Mesothelial cell of epicardium (in vitro differentiated cells): ENCODE measurements at places on chromosomes 1 and 21. TPM values are rescaled to one million over a fixed set of nuclear protein-coding genes. Genes with fewer than 3 reads are reported as not detected.

OR6N1 gene
- not detected in 3 replicates for total RNA-seq

B3GALT2 gene
- 5.4 to 5.8 TPM (median 5.7 TPM) in 3 replicates for total RNA-seq

LAPTM5 gene
- total RNA-seq: 0.11 TPM in 1 of 3 replicates, not detected in the others

RNF115 gene
- total RNA-seq: 13.9 to 15.3 TPM (median 15.0 TPM) in 3 replicates

BRINP2 gene
- total RNA-seq: 0.63 to 1.1 TPM (median 0.78 TPM) in 3 replicates

CAMK1G gene
- total RNA-seq: 3.8 to 5.2 TPM (median 4.5 TPM) in 3 replicates

DNA sequence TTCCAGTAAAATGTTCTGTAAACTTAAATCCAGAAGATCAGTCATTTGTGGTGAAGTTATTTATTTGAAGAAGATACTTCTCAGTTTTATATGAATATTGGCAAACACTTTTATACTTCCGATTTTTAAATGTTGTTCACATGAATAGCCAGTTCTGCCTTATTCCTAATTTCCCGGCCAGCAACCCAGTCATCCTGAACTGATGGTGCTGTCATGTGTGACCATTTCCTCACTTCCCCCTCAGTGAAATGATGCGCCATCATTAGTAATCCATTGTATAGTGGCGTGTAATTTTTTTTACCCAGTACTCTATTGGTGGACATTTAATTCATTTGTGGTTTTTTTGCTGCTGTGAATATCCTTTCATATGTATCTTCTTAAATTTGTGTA, 16.4 kb downstream of the GPSM2 start:
- DNase-seq: no peak

DNA sequence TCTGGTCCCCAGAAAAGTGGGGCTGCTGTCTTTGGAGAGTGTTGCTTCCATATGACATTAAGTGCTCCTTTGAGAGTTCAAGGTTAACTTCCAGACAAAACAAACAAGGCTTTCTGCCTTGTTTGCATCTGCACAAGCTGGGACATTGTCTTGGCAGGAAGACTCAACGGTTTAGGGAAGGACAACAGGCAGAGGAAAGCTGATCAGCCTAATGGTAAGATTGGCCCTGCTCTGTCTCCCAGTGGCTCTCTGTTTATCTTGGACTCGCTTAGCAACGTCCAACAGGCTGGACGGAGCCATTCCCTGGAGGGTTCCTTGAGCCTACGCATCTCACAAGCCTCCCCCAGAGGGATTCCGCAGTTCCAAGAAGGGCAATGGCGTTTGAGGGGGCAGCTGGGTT, 62.2 kb upstream of the SLC44A3 start:
- DNase-seq: no peak

DNA sequence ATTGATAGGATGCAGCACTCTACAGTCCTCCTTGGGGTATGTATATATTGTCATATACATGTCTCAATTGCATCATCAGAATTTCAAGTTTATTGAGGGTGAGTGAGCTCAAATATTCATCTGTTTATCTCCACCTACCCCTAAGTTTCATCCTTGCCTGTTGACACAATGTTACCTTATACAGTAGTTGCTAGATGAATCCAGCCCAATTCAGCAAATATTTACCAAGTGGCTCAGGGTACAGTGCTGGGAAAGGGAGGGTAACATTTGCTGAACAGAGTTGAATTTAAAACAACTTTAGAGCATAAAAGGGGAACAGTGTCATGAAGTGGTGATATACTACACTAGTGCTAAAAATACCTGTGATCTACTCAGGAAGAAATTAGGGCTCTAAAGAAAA, 14.4 kb downstream of the ELAVL4 start:
- no peak for DNase-seq

DNA sequence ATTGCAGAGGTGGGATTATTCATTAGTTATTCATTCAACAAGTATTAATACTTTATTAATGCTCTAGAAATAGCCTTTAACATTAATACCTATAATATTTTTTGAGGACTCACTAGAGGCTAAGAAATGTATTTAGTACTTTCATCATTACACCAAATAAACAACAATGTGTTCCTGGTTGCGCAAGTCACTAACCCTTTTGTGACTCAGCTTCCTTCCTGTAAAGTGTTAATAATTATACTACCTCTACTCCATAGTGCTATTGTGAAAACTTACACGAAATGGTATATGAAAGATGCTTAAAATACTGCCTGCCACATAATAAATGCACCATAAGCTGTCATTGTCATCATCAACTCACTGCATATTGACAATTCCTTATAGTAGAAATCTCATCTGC, 431.0 kb downstream of the DPYD start:
- no peak for DNase-seq

GRCh38 chr1:84398175-84399155, at the start of gene DNASE2B:
Gene DNASE2B (plus strand): TSS chr1:84398484. CDS start chr1:84398565, 81 bp downstream.
- DNase-seq: no peak

- DNase-seq: no peak
Observed at GRCh38 chr21:38267991-38268863, 11.4 kb downstream of the KCNJ15 start.

GRCh38 chr1:20401405-20402010, 84.5 kb downstream of the CAMK2N1 start:
- DNase-seq: no peak

GRCh38 chr21:38311765-38312164, 55.0 kb downstream of the KCNJ15 start:
- DNase-seq: no peak

DNA sequence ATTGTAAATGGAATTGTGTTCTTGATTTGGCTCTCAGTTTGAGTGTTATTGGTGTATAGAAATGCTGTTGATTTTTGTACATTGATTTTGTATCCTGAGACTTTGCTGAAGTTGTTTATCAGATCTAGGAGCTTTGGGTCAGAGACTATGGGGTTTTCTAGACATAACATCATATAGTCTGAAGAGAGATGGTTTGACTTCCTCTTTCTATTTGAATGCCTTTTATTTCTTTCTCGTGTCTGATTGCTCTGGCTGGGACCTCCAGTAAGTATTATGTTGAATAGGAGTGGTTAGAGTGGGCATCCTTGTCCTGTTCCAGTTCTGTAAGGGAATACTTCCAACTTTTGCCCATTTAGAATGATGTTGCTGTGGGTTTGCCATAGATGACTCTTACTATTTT, 39.1 kb upstream of the ANGPTL1 start:
- no peak for DNase-seq

DNA sequence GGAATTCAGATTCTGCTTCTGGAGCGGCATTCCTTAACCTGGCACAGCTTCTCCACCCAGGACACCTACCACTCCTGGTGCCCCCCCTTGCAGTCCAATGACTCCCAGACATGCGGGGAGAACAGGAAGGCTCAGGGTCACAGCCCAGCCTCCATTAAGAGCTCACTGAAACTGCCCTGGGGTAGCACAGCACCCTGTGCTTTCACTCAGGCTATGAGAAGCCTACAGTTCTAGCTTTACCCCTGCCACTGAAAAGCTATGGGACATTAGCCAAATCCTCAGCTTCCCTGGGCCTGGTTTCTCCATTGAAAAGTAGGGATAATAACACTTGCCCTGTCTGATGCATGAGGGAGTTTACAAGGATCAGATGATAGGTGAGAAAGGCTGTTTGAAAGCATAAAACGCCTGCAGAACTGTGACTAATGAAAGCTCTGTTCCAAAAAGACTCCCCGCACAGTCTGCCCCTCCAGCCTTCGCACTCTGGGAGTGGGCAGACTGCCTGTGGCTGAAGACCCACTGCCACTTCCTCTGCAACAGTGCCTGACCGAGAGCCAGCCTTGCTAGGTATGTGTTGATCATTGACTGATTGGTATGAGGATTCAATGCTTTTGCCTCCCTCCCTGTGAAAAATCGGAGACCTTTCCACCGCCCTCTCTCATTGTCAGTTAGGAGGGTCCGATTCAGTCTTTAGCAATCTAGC, 2.7 kb upstream of the CLDN19 start:
- no peak for DNase-seq
